CD4-positive, alpha-beta T cell (primary cell): ENCODE measurements at places on chromosomes 4 and X. TPM values are rescaled to one million over a fixed set of nuclear protein-coding genes. Genes with fewer than 3 reads are reported as not detected.

DNA sequence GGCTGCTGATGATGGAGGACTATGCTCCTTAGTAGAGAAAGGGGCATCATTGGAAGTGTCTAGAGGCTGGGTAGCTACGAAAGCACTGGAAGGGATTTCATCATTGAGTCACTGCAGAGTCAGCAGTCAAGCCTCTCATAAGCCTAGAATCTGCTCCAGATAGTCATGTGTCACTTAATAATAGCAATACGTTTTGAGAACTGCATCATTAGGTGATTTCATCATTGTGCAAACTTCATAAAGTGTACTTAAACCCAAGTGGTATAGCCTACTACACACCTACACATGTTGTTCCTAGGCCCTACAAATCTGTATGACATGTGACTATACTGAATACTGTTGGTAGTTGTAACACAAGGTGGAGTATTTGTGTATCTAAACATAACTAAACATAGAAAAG is 165.6 kb downstream of the PTTG2 start:
- no peak for DNase-seq
- peaks cover 28% of the 10 kb centered on the region for H3K4me1 ChIP-seq
- no peak overlapping the region for H3K4me3 ChIP-seq
- H3K36me3 ChIP-seq = peaks cover 18% of the 10 kb centered on the region
- no peak overlapping the region for H3K27ac ChIP-seq

DNA sequence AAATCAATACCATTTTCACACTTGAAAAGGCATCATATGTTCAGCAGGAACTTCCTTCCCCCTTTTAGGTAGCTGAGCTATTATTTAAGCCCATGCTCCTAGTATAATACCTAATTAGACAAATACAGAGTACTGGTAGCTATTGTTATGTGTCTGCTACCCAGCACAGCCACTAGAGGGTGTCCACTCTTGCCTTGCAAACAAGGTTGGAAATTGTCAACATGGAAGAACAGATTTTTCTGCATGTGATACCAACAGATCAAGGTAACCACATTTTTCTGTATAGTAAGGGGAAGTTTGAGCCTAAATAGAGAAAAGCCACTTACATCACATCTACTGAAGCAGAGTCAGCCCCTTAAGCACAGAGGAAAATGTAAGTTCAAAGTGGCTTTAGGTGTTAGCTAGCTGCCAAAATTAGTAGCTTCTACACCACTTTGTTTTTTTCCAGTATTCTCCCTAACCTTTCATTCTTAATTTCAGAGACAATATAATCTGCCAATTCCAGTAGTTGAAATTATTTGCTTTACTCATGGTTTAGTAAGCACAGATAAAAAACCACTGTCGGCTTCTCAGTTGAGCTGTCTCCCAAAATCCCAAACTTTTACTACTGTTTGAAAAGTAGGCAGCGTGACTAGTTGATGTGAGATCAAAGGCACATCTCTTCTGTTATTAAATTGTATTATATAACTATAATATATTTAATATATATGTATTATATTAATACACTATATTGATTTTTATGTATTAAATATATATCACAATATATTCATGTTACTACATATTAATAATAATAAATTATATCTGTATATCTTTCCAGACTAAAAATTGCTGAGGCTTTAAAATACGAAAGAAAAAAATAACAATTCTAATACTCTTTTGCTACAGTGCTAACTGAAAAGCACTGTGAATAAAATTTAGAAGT is 38.2 kb downstream of the EDNRA start:
- DNase-seq = peak; percentile 21
- H3K4me1 ChIP-seq = no peaks in the 10 kb centered on the region

GRCh38 chr4:84855774-84856173 is 110.7 kb downstream of the WDFY3 start:
- no peak for DNase-seq
- H3K4me1 ChIP-seq = no peaks in the 10 kb centered on the region
- H3K27me3 ChIP-seq = no peaks in the 10 kb centered on the region
- no peak overlapping the region for H3K27ac ChIP-seq
- H3K4me3 ChIP-seq = no peak overlapping the region
- H3K36me3 ChIP-seq = no peaks in the 10 kb centered on the region

DNA sequence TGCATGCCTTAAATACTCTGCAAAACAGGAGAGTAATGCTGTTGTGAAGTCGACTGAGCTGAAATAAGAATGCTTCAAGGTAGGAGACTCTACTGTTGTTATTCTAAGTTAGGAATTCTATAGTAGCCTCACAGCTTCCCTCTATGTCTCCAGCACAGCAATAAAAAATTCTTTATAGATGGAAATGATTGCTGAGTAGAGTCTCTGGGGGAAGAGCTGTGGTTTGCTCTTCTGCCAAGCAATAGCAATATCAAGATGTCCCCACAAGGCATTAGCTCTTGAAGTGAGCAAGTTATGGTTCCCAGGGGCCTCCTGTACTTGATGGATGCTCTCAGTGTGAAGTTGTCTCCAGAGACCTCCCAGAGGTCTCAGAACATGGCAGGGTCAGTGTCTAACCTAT is 880.6 kb upstream of the FRG1 start:
- H3K27me3 ChIP-seq = no peaks in the 10 kb centered on the region
- H3K27ac ChIP-seq = no peak overlapping the region
- no peaks in the 10 kb centered on the region for H3K36me3 ChIP-seq
- DNase-seq = no peak
- H3K4me1 ChIP-seq = no peaks in the 10 kb centered on the region
- H3K4me3 ChIP-seq = no peak overlapping the region

GRCh38 chr4:40747207-40747835 is 2.4 kb upstream of the NSUN7 start:
- H3K36me3 ChIP-seq = no peaks in the 10 kb centered on the region
- H3K27me3 ChIP-seq = peaks cover 27% of the 10 kb centered on the region
- H3K4me1 ChIP-seq = peaks cover 13% of the 10 kb centered on the region
- no peak overlapping the region for H3K27ac ChIP-seq
- DNase-seq = no peak

GRCh38 chr4:139814323-139815015 is 148.8 kb downstream of the MGST2 start:
- H3K27ac ChIP-seq = no peak overlapping the region
- H3K4me3 ChIP-seq = no peak overlapping the region
- DNase-seq = no peak
- H3K4me1 ChIP-seq = no peaks in the 10 kb centered on the region
- no peaks in the 10 kb centered on the region for H3K36me3 ChIP-seq

GRCh38 chr4:79489506-79489905 is 81.5 kb upstream of the GK2 start:
- no peaks in the 10 kb centered on the region for H3K36me3 ChIP-seq
- H3K27me3 ChIP-seq = no peaks in the 10 kb centered on the region
- H3K4me3 ChIP-seq = no peak overlapping the region
- H3K27ac ChIP-seq = no peak overlapping the region
- no peak for DNase-seq
- H3K4me1 ChIP-seq = no peaks in the 10 kb centered on the region

DNA sequence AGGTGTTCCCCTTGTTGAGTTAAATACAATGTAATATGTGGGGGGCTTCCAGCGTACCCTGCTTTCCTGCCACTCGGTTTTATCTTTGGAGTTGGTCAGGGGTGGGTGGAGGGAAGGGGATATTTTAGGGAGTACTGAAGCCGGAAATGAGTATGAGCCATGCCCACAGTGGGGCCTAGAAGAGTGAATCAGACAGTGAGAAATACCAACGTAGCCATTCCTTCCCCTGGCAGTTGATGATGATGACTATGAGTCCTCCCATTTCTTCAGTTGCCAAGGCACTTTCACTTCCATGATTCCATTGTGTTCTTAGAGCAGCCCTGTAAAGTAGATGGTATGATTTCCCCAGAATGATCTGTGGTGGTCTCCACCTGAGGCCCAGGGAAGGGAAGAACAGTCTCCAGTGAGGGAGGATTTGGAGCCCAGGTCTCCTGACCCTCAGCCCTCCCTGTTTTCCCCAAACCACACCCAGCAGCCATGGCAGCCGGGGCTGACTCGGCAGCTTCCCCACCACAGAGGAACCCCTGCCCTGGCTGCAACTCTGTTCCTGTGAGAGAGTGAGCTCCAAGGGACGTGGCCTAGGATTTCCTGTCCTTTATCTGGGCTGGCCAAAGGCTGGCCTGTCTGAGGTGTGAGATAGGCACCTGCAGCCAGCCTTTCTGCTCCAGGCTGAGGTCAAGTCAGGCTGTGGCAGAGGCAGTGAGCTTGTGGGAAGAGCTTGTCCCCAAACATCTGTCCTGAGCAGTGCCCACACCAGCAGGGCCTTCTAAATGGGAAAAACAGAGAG is 52.7 kb downstream of the STARD8 start:
- H3K4me1 ChIP-seq = no peaks in the 10 kb centered on the region
- no peaks in the 10 kb centered on the region for H3K36me3 ChIP-seq
- no peak for DNase-seq
- H3K27ac ChIP-seq = no peak overlapping the region
- H3K27me3 ChIP-seq = no peaks in the 10 kb centered on the region

Gene PRDM8
- 4.2 TPM for total RNA-seq
